ENCODE measurements at places on chromosomes 6 and 20. TPM values are rescaled to one million over a fixed set of nuclear protein-coding genes. Genes with fewer than 3 reads are reported as not detected.

DNA sequence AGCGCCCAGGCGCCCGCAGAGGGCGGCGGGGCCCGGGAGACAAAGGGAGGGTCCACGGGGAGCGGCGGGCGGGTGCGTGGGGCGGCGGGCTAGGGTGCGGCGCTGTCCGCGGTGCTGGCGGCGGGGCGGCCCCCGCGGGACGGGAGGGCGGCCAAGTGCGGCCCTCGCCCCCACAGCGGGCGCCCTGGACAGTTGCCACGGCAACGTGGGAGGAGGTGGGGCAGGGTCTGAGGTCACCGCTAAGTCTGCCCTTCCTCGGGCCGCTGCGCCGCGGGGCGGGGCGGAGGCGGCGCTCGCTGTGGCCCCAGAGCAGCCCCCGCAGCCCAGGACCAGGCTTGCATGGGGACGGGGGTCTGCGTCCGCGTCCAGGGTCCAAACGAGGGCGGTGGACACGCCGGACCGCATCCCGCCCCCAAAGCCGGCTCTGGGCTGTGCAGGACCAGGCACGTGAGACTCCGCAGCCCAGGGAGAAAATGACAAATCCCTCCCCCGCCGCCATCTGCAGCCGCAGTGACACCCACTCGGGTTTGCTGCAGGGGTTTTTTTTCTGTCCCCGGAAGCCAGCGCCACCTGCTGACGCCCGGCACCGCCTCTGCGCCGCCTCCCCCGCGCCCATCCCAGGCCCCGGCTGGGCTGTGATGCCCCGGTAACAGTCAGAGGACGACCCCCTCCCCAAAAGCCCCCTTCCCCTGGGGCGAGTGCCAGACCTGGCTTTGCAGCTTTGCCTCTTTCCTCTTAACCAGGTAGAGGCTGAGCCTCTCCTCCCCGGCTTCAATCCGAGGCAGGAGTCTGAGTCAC is 36.8 kb downstream of the YTHDF1 start:
- no peak for DNase-seq

DNA sequence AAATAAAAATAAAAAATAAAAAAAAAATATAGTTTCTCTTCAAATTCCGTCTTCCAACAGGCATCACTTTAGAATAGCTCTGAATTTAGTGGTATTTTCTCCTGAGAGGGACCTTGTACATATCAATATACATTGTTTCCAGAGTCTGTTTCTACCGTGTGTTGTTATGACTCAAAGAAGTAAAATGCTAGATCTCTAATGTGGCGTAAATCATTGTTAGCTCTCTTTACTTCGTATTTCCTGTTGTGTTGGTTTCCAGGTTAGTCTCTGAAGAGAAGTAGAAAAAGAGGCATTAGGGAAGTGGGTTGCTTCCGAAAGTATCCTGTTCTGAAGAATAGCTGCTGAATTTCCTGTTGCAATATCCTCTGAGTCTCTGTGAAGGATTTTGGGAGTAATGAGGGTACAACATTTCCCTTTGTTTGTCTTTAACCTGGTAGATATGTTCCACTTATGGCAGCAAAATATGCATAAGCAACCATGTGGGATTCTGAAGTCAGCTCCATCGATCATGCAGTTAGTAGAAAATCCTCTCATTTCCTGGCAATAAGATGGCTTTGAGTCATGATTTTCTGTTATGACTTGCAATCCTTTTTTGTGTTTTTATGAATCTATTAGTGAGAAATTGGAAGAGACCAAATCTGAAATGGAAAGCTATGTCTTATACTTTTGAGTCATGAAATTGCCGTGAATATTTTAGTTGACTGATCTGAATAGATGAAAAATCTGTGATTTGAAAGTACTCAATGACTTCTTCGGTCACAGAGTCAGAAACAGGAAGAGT is 42.0 kb upstream of the MCHR2 start:
- no peak for DNase-seq

DNA sequence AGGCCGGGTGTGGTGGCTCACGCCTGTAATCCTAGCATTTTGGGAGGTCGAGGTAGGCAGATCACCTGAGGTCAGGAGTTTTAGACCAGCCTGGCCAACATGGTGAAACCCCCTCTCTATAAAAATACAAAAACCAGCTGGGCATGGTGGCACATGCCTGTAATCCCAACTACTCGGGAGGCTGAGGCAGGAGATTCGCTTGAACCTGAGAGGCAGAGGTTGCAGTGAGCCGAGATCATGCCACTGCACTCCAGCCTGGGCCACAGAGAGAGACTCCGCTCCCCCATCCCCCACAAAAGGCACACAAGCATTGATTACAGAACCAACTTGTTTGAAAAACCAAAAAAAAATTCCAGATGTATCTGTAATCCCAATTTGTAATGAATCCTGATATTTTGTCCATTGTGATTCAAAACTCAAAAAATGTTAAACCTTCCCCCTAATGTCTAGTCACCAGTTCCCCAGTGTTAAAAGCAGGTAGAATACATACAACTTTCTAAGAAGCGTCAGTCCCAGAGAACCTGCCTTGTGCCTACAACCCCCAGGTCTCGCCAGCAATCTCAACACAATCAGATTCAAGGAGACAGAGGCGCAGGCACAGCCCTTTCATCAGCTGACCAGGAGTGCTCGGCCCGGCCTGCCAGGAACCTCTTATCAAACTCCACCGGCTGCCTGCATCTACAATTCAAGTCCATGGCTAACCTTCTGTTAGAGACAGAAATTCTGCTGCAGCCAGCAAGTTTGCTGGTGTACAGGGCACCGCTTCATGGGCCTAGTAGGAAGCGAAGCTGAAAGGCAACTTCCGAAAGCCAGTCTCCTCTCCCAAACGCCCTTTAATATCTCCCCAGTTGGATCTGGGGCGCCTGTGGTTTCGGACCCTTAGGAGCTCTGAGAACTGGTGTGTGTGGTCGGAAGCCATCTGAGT is 2.1 kb downstream of the EZR start:
- peak; percentile 70 for DNase-seq

GRCh38 chr20:34515484-34516246 is 557 bp upstream of the DYNLRB1 start:
- DNase-seq = peak; percentile 70

- DNase-seq = peak; percentile 86
Measured at GRCh38 chr6:1554476-1555310, 55.0 kb upstream of the FOXC1 start.

DNA sequence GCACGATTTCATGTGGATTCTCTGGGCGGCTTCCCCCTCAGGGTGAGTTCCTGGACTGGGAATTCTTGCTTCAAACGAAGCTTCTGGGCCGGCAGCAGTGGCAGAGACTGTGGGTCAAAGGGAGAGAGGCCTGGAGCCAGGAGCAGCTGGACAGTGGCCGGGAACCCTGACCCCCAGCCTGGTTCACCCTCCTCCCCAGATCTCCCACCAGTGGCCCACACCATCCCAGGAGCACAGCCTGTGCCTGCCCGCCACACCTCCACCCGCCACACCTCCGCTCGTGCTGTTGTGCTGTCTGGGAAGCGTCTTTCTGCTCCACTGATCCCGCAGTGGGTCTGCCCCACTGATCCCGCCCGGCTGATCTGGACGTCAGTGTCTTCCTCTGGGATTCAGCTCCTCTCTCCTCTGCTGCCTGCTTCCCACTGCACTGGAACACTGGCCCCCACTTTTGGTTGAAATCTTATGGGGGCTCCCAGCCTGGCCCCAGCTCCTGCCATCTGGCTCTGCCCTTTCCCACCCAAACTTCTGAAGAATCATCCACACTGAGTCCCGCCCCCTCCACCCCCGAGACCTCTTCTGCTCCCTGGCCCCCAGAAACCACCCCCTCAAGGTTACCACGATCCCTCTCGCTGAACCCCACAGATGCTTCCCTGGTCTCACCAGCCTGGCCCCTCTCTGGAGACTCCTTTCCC is 9.8 kb downstream of the ZBP1 start:
- no peak for DNase-seq

DNA sequence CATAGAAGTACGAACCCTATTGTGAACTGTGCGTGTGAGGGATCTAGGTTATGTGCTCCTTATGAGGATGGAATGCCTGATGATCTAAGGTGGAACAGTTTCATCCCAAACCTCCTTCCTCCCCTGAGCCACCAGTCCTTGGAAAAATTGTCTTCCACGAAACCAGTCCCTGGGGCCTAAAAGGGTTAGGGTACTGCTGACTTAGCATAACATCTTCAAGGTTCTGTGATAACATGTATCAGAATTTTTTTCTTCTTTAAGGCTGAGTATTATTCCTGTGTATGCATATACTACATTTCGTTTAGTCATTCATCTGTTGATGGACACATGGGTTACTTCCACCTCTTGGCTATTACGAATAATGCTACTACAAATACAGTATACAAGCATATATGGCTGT is 80.2 kb downstream of the TSHZ2 start:
- no peak for DNase-seq

DNA sequence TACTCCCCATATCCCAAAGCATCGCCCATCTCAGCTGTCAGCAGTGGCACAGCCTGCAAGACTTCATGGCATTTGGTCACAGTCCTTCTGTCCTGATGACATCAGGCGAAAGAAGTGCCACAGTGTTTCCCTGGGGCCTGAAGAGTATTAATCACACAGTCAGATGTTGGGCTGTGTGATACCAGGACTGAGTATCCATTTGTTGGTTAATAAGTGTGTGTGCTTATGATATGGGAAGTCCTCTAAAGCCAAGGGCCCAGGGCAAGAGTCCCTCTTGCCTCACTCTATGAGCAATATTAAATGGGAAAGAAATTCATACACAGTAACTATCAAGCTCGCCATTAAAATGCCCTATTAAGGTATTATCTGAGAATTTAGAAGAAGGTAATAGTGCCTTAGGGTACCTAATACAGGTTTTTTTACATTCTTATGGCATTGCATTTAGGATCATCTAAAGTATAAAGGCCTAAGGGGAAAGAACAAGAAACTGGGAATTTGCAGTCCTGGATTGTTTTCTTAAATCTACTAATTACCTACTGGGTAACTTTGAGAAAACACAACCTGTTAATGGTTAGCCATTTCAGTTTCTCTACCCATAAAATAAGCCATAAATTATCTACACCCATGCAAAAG is 204.1 kb upstream of the PREP start:
- DNase-seq = no peak

DNA sequence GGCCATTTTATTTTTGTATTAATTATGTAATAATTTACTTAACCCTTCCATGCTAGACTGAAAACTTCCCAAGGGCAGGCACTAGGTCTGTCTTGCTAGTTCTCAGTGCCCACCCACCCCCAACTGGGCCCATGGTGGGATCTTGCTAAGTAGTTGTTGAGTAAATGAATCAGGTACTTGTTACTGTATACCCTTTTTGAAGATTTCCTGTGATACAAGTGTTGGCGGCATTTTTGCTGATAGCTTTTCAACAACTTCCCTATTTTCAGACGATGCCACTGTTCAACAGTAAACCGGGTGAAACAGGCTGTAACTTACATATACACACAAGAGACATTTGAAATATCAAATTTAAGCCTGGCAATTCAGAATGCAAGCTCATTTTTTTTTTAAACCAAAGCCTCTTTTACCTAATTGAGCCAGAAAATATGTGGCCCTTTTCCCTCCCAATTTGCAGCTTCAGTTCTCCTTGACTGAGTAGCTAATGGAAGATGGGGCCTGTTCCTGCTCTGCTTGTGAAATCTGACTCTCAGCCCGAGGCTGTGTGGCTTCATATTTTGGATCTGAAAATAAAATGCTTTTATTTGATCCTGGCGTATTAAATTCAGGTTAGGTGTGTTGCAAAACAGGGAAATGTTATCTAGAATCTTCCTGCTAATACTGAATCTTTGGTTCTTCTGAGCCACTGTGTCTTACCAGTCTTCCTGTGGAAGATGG is 288.3 kb downstream of the NRN1 start:
- DNase-seq = no peak

- DNase-seq = no peak
Measured at GRCh38 chr6:7909323-7910276, 988 bp downstream of the TXNDC5 start.

DNA sequence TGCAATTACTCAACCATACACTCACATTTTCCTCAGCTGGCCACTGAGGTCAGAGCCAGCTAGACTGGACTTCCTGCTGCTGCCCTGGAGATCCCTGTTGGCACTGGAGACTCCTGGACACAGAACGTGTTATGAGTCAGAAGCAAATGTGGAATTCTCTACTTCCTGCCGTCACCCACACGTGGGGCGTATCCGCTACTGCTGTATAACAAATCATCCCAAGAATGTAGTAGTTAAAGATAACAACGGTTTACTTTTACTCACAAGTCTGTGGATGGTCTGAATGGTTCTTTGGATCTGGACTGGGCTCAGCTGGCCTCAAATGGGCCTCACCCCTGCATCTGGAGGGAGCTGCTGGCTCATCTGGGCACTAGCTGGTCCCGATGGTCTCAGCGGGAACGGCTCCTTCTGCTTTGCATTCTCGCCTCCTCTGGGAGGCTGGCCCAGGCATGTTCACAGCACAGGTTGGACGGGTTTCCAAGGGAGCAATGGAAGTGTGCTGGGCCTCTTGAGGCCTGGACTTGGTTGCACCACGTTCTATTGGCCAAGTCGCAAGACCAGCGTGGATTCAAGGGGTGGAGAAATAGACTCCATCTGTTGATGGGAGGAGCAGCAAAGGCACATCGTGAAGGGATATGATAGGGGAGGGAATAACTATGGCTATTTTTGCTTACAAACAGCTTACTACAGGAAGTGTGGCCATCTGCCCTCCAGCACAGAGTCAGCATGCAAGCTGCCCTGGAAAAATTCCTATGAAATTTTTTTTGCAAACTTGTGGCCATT is 118.5 kb downstream of the SNX5 start:
- peak; percentile 92 for DNase-seq

GRCh38 chr6:157748839-157749571 is 74.0 kb upstream of the SNX9 start:
- no peak for DNase-seq

DNA sequence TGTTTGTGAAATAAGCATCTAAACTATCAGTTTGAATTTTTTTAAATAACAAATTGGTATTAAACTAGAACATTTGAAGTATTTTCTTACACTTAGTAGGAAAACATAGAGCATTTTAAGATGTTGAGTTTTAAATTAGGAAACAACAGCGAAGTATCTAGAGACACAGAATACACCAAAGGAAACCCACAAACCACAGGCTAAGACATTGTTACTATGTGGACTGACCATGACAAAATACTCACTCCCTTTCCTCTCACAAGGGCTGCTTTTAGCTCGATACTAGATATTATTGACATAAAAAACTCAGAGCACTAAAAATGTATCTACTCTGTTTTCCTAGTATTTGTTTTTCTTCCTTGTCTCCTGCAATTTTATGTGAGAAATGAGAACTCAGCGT is 266.0 kb upstream of the CITED2 start:
- no peak for DNase-seq

- DNase-seq = no peak
Measured at GRCh38 chr20:56857950-56858349, 228.8 kb downstream of the TFAP2C start.

GRCh38 chr20:17767624-17768023 is 67.9 kb downstream of the BANF2 start:
- no peak for DNase-seq

GRCh38 chr6:108568101-108568500 is 7.4 kb downstream of the FOXO3 start:
- no peak for DNase-seq

The GPR6 gene
- not detected for polyA plus RNA-seq

The BLCAP gene
- polyA plus RNA-seq = 56.5 TPM

The FRMD1 gene
- polyA plus RNA-seq = 4.2 TPM

The GRM1 gene
- polyA plus RNA-seq = not detected

The ESR1 gene
- 0.23 TPM for polyA plus RNA-seq

The RAET1L gene
- not detected for polyA plus RNA-seq

The NMBR gene
- polyA plus RNA-seq = not detected

Measured in sigmoid colon (tissue), 7 donors.